ENCODE measurements at places on chromosomes 1 and 21.

DNA sequence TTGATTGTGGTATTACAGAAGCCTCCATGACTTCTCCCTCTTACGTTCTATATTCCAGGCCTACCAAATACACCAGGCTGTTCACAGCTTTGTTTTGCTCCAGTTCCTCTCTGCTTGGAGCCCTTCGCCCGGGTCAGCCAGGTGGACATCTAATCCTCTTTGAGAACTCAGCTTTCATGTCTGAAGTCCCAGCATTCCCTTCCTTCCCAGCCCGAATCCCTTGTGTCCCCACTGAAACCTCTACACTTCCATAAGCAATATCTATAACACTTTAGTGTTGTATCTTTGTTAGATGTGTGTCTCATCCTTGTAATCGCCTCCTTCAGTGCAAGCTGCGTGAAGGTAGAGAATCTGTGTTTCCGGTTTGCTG lies 1.9 kb downstream of the RNF11 start:
- no peak overlapping the region for H3K27ac ChIP-seq
- H3K27me3 ChIP-seq, result no peaks in the 10 kb centered on the region
- peak overlapping the region; percentile 46 for H3K4me3 ChIP-seq
- DNase-seq, result no peak
- peaks cover 18% of the 10 kb centered on the region for H3K4me1 ChIP-seq
- H3K36me3 ChIP-seq, result no peaks in the 10 kb centered on the region

- no peak overlapping the region for H3K27ac ChIP-seq
- DNase-seq, result no peak
- H3K27me3 ChIP-seq, result no peaks in the 10 kb centered on the region
- H3K4me3 ChIP-seq, result no peak overlapping the region
Observed at GRCh38 chr21:20703112-20703767, 295.0 kb upstream of the NCAM2 start.

- no peak overlapping the region for H3K4me3 ChIP-seq
- DNase-seq, result no peak
- no peaks in the 10 kb centered on the region for H3K4me1 ChIP-seq
- H3K27me3 ChIP-seq, result no peaks in the 10 kb centered on the region
Observed at GRCh38 chr1:244106837-244107493, 55.9 kb downstream of the ZBTB18 start.

GRCh38 chr1:109838838-109839240 lies 71.8 kb upstream of the CSF1 start:
- H3K27ac ChIP-seq, result no peak overlapping the region
- H3K27me3 ChIP-seq, result no peaks in the 10 kb centered on the region
- H3K36me3 ChIP-seq, result no peaks in the 10 kb centered on the region
- no peak overlapping the region for H3K4me3 ChIP-seq
- DNase-seq, result no peak

- H3K36me3 ChIP-seq, result no peaks in the 10 kb centered on the region
- H3K27ac ChIP-seq, result no peak overlapping the region
- peaks cover 7% of the 10 kb centered on the region for H3K4me1 ChIP-seq
- no peak for DNase-seq
Observed at GRCh38 chr1:98327220-98327861, 334.2 kb upstream of the SNX7 start.

DNA sequence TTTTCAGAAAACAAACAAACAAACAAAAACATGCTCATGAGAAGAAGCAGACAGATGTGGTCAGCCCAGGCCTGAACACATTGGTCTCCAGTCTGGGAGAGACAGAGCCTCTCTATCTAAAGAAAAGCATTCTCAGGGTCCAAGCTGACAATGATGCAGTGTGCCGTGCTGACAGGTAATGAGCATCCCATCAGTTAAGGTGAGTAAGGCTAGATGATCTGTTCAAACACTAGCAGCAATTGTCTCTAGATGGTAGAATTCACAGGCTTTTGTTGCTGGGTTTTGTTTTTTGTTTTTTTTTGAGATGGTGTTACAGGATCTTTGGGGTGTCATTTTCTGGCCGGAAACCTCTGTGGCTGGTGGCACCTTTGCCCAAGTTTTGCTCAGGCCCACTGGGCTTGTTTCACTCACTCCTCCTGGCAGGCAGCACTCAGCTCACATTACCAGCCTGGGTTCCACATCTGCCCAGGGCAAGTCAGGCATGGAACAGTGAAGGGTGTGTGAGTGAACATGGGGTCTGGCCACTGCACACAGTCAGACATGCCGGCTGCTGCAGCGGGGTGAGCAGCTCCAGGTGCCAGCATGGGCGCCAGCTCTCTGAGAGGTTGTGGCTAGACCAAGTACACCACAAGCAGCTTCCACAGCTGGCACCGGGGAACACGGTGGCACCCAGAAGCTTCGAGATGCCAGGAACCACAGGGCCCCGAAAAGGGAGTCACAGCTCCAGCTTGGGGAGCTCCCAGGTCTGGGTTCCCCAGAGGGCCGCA lies 2.5 kb upstream of the C1QA start:
- DNase-seq, result no peak
- no peaks in the 10 kb centered on the region for H3K4me1 ChIP-seq
- no peak overlapping the region for H3K4me3 ChIP-seq
- no peak overlapping the region for H3K27ac ChIP-seq

- H3K27me3 ChIP-seq, result no peaks in the 10 kb centered on the region
- peaks cover 18% of the 10 kb centered on the region for H3K4me1 ChIP-seq
- H3K27ac ChIP-seq, result no peak overlapping the region
- peaks cover 32% of the 10 kb centered on the region for H3K36me3 ChIP-seq
Observed at GRCh38 chr1:38026592-38027200, 14.2 kb downstream of the UTP11 start.

- no peaks in the 10 kb centered on the region for H3K27me3 ChIP-seq
- no peaks in the 10 kb centered on the region for H3K36me3 ChIP-seq
- H3K27ac ChIP-seq, result no peak overlapping the region
- no peak for DNase-seq
- H3K4me1 ChIP-seq, result no peaks in the 10 kb centered on the region
Observed at GRCh38 chr1:53505891-53506290, 46.7 kb downstream of the DMRTB1 start.

GRCh38 chr1:160952129-160952510 lies 2.5 kb downstream of the ITLN2 start:
- no peak overlapping the region for H3K27ac ChIP-seq
- no peak for DNase-seq
- H3K27me3 ChIP-seq, result no peaks in the 10 kb centered on the region
- H3K4me3 ChIP-seq, result no peak overlapping the region

- no peaks in the 10 kb centered on the region for H3K27me3 ChIP-seq
- no peak overlapping the region for H3K27ac ChIP-seq
- no peaks in the 10 kb centered on the region for H3K4me1 ChIP-seq
- no peak overlapping the region for H3K4me3 ChIP-seq
- no peaks in the 10 kb centered on the region for H3K36me3 ChIP-seq
Observed at GRCh38 chr1:63466181-63466580, 56.8 kb downstream of the ITGB3BP start.

DNA sequence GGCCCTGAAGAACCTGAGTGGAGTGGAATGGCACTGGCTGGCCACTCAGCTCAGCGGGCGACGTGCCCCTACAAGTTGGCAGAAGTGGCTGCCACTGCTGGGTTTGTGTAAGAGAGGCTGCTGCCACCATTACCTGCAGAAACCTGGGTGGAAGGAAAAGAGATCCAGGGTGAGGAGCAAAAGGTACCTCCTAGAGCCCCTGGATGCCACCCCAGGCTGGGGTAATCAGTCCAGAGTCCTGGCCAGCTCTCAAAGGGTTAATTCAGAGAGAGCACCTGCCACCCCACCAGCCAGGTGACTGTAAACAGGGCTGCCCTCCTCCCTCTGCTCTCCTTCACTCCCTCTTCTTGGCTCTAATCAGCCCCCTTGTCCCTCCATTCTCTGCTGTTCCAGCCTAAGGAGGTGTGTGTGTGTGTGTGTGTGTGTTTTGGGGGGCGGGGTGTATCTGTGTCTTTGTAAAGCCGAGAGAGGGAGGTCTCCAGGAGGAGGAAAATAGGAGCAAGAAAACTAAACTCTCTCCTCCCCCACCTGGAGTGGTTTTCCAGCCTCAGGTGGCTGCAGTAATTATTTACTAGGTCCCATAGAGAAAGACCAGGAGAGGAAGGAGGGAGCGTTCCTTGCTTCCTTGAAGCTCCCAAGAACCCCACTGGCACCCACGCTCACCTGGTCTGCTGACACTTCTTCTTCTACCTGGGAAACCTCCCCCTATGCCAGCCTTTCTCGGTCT lies 12.6 kb downstream of the TRIM46 start:
- peaks cover 11% of the 10 kb centered on the region for H3K36me3 ChIP-seq
- no peak for DNase-seq
- H3K27ac ChIP-seq, result no peak overlapping the region
- H3K27me3 ChIP-seq, result no peaks in the 10 kb centered on the region
- H3K4me3 ChIP-seq, result no peak overlapping the region

- H3K4me1 ChIP-seq, result peaks cover 56% of the 10 kb centered on the region
- H3K36me3 ChIP-seq, result peaks cover 27% of the 10 kb centered on the region
- DNase-seq, result no peak
- no peaks in the 10 kb centered on the region for H3K27me3 ChIP-seq
- no peak overlapping the region for H3K27ac ChIP-seq
Observed at GRCh38 chr1:18922848-18923755, 20.7 kb upstream of the ALDH4A1 start.

GRCh38 chr1:6585081-6585722 lies 5.4 kb downstream of the ZBTB48 start:
- no peak overlapping the region for H3K4me3 ChIP-seq
- peaks cover 15% of the 10 kb centered on the region for H3K4me1 ChIP-seq
- no peak for DNase-seq
- H3K27me3 ChIP-seq, result no peaks in the 10 kb centered on the region

- no peak for DNase-seq
- no peaks in the 10 kb centered on the region for H3K4me1 ChIP-seq
- H3K27me3 ChIP-seq, result no peaks in the 10 kb centered on the region
- no peaks in the 10 kb centered on the region for H3K36me3 ChIP-seq
- H3K4me3 ChIP-seq, result no peak overlapping the region
- no peak overlapping the region for H3K27ac ChIP-seq
Observed at GRCh38 chr21:34243562-34243961, 120.2 kb upstream of the KCNE2 start.

- no peak for DNase-seq
- no peak overlapping the region for H3K4me3 ChIP-seq
- H3K27me3 ChIP-seq, result no peaks in the 10 kb centered on the region
- H3K4me1 ChIP-seq, result no peaks in the 10 kb centered on the region
- H3K27ac ChIP-seq, result no peak overlapping the region
Observed at GRCh38 chr1:56194701-56195300, 384.6 kb downstream of the PLPP3 start.

DNA sequence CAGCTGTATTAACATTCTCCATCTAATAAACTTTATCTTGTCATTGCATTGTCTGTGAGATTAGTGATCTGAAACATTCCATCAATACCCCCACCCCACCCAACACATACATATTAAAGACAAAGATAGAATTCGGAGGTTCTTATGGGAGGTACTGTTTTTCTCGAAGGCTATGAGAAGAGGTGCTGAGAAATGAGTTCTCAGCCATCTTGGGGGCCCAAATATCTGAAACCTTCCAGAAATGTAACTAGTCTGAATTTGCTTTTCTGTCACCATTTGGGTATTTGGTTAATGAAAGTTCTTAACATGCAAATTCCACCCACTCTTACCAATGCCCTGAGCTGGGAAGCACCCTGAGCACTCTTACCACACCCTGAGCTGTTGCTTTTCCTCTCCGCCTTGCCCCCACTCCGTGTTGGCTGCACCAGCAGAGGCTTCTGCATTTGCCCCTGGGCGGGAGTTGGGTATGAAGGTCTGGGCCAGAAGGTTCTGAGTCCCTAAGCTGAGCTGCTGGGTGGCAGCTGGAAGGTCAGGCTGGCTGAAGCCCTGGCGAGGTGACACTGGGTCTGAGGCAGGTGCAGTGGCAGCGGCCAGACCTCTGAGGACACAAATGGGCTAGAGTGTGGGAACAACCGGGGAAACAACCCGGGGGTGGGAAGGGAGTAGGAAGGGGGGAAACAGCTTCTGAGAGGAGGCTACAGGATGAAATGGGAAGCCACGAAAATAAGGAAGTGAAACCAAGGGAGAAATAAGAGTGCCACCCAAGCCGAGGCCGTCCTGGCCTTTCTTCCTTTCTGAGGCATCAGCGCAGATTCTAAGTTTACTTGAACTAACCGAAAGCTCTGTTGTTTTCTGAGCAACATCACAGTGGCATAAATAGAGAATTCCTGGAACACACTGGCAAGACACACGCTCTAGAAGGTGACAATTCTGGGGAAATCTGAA lies 26.3 kb upstream of the IER5 start:
- H3K4me1 ChIP-seq, result peaks cover 7% of the 10 kb centered on the region
- no peaks in the 10 kb centered on the region for H3K27me3 ChIP-seq
- peak overlapping the region; percentile 35 for H3K27ac ChIP-seq
- H3K36me3 ChIP-seq, result no peaks in the 10 kb centered on the region
- DNase-seq, result no peak
- peak overlapping the region; percentile 37 for H3K4me3 ChIP-seq

DNA sequence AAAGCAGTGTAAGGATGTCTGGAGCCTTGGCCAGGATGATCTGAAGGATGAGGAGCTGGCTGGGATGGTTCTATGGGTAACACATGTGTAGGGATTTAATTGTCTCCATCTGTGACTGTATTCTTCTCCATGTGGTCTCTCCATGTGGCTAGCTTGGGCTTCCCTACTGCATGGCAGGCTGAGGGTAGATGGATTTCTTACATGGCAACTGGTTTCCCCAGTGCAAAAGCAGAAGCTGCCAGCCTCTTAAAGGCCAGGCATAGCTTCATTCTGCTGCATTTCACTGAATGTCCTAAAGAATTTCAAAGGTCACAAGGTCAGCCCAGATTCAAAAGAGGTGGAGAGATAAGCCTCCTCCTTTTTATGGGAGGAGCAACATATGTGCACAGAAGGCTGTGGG lies 61.7 kb downstream of the XCL2 start:
- peaks cover 13% of the 10 kb centered on the region for H3K4me1 ChIP-seq
- no peak overlapping the region for H3K27ac ChIP-seq
- no peaks in the 10 kb centered on the region for H3K27me3 ChIP-seq
- no peak overlapping the region for H3K4me3 ChIP-seq

DNA sequence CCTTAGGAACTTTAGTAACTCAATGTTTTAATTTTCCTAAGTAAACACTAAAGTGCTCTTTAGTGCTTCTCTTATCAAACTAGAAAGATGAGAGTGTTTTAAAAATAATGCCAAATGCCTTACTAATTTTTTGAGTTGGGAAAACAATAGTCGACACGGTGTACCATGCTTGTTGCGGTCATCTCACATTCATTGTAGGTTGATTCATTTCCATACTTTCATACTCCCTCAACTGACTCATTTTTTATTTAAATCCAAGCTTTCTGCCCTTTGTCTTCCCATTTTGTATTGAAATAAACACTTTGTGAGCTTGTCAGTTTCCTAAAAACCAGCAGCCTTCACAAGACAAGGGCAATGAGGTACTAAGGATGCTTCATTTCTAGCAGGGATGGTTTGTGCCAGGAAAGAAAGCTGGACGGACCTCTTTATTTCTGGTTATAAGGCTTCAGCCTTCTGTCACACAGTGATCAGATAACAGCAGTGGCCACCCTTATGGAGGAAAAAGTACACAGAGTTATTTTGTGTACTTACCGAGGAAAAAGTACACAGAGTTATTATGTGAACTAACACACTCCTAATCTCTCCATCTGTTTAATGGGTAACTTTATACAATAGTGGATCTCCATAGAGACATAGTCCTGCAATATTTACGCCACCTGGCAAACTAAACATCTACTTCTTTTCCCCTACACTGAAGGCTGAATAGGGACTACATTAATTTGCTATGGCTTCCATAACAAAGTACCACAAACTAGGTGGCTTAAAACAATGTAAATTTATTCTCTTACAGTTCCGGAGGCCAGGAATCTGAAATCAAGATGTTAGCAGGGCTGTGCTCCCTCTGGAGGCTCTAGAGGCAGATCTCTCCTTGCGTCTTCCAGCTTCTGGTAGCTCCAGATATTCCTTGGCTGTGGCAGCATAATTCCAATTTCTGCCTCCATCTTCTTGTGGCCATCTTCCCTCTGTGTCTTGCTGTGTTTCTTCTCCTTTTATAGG lies 13.0 kb upstream of the CCDC190 start:
- no peak overlapping the region for H3K4me3 ChIP-seq
- H3K36me3 ChIP-seq, result no peaks in the 10 kb centered on the region
- no peaks in the 10 kb centered on the region for H3K4me1 ChIP-seq

- H3K36me3 ChIP-seq, result no peaks in the 10 kb centered on the region
- no peak for DNase-seq
Observed at GRCh38 chr1:160451859-160452232, 51.5 kb downstream of the VANGL2 start.
